Right cardiac atrium (tissue), 5 donors: ENCODE measurements at places on chromosomes 2 and 18. TPM values are rescaled to one million over a fixed set of nuclear protein-coding genes. Genes with fewer than 3 reads are reported as not detected.

Gene CCDC141
- 128 TPM for total RNA-seq

Gene SFT2D3
- total RNA-seq = 5.0 TPM

DNA sequence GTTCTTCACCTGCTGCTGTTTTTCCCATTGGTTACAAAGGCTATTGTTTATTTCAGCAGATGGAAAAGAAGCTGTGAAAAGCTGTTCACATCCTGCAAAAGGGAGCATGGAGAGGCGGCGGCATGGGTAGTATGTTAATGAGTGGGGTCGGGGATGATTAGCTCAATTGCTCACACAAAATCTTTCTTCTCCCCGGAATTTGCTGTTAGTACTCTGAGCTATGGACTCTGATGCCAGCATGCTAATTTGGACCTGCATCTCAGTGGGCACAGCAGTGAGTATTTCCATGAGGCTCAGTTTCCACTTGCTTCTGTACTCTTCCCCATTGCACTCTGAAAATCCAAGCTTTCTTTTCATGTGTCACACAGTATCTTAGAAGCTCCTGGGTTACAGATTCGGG, 61.6 kb downstream of the DNER start:
- DNase-seq = no peak

GRCh38 chr2:216621292-216621691, 11.9 kb upstream of the IGFBP2 start:
- no peak for DNase-seq

- no peak for DNase-seq
These were observed 211.0 kb upstream of the NT5C1B start for GRCh38 chr2:18800240-18800971.

Gene PDCD1
- total RNA-seq = 5.3 TPM

Gene CD8B2
- total RNA-seq = not detected

GRCh38 chr18:50472941-50473340, 86.9 kb upstream of the MAPK4 start:
- no peak for DNase-seq
